Uterus (tissue), 4 donors: ENCODE measurements at places on chromosomes 7 and 10.

GRCh38 chr7:149475121-149476045, 14.5 kb upstream of the ZNF777 start:
- no peaks in the 10 kb centered on the region for H3K36me3 ChIP-seq
- H3K4me1 ChIP-seq, result no peaks in the 10 kb centered on the region
- H3K4me3 ChIP-seq, result no peak overlapping the region
- H3K27me3 ChIP-seq, result no peaks in the 10 kb centered on the region

DNA sequence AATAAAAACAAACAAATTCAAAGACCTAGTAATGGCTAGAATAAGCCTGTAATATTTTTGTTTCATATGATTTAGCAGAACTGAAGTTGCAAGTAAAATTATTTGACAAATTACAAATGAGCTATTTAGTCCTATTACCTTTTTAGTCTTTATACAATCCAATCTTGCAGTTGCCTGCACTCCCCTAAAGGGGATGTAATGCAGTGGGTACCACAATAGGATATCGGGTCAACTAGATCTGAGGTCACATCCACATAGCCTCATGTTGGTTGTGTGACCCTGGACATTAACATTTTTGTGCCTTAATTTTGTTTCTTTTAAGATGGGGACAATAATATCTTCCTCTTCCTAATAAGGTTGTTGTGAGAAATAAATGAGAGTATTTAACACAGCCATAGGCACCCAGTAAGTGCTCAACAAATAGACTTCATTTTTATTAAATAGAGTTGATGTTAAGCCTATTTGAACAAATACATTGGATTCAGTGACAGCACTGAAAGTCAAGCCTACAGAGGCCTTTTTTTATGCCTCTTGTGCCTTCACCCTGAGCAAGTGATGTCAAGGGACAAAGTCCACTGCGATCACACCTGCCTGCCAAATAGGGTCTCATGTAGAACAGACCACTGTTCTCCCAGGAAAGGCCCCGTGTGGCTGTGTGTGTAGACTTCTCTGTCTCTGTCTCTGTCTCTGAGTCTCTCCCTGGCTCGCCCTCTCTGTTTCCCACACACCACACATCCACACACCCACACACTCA, 124.8 kb downstream of the EVX1 start:
- no peak overlapping the region for H3K4me3 ChIP-seq
- H3K27me3 ChIP-seq, result no peaks in the 10 kb centered on the region
- peak overlapping the region; percentile 54 for H3K27ac ChIP-seq

DNA sequence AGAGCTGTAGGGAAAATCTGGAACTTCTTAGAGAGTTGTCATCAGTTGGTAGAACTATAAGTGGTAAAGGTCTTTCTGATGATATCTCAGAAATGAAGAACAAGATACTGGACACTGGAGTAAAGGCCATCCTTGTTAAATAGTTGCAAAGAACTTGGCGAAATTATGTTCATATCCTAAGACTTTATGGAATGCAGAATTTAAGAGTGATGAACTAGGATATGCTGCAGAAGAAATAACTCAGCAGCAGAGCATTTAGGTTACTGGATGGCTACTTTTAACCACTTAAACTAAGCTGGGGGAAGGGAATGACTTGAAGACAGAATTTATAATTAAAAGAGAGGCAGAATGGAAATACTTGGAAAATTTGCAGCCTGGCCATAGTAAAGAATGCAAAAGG, 23.7 kb downstream of the PTEN start:
- H3K4me3 ChIP-seq, result no peak overlapping the region
- no peaks in the 10 kb centered on the region for H3K36me3 ChIP-seq
- no peaks in the 10 kb centered on the region for H3K4me1 ChIP-seq
- no peak overlapping the region for H3K27ac ChIP-seq
- DNase-seq, result no peak
- no peaks in the 10 kb centered on the region for H3K27me3 ChIP-seq

GRCh38 chr10:98446151-98446660, 529 bp downstream of the HPS1 start:
- DNase-seq, result peak; percentile 47
- peak overlapping the region; percentile 92 for H3K4me3 ChIP-seq
- H3K4me1 ChIP-seq, result no peaks in the 10 kb centered on the region

DNA sequence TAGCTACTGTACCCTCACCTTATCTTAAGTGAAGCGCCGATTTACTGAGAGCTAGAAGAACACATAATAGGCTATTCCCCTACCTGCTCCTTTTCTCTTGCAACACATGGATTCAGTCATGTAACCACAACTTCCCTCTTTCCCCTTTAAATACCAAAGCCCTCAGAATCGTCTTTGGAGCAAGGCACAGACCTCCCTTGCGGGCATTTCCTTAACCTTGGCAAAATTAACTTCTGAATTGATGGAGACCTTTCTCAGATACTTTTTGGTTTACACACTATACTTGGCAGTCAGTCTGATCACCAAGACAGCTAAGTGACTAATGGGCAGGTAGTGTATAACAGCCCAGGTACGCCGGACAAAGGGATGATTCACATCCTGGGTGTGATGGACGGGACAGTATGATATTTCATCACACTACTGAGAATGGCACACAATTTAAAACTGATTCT, 72.7 kb upstream of the SEC61G start:
- H3K36me3 ChIP-seq, result no peaks in the 10 kb centered on the region
- H3K27me3 ChIP-seq, result no peaks in the 10 kb centered on the region
- H3K27ac ChIP-seq, result no peak overlapping the region
- DNase-seq, result no peak
- no peak overlapping the region for H3K4me3 ChIP-seq

GRCh38 chr10:120426306-120426705, 30.7 kb upstream of the PLPP4 start:
- no peak overlapping the region for H3K4me3 ChIP-seq
- H3K27me3 ChIP-seq, result no peaks in the 10 kb centered on the region
- no peaks in the 10 kb centered on the region for H3K4me1 ChIP-seq
- no peak overlapping the region for H3K27ac ChIP-seq
- H3K36me3 ChIP-seq, result no peaks in the 10 kb centered on the region
- DNase-seq, result no peak

GRCh38 chr10:58164517-58164916, 103.2 kb downstream of the IPMK start:
- H3K4me3 ChIP-seq, result no peak overlapping the region
- H3K4me1 ChIP-seq, result no peaks in the 10 kb centered on the region
- no peaks in the 10 kb centered on the region for H3K36me3 ChIP-seq
- no peaks in the 10 kb centered on the region for H3K27me3 ChIP-seq
- no peak overlapping the region for H3K27ac ChIP-seq

DNA sequence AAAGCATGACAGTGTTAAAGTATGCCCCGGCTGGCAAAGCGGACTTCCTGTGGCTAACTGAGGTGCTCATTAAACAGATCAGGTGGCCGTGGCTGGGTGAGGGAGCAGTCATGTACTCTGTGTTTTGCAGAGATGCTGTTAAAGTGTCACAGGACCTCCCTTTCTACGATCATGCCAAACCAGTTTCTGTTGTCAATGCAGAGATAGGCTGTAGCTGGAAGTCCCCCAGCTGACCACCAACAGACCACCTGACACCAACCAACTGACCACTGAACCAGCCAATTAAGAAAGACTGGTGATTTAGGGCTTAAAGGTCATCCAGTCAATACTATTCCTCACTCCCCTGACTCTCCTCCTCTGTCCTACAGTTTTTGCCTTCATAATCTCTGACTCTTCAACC, 431.1 kb upstream of the LRGUK start:
- no peak for DNase-seq
- H3K27me3 ChIP-seq, result no peaks in the 10 kb centered on the region
- H3K36me3 ChIP-seq, result no peaks in the 10 kb centered on the region
- no peak overlapping the region for H3K27ac ChIP-seq

- H3K27ac ChIP-seq, result no peak overlapping the region
- H3K4me3 ChIP-seq, result no peak overlapping the region
- no peaks in the 10 kb centered on the region for H3K4me1 ChIP-seq
- DNase-seq, result no peak
These were observed 28.5 kb upstream of the STK17A start for GRCh38 chr7:43554423-43554822.

DNA sequence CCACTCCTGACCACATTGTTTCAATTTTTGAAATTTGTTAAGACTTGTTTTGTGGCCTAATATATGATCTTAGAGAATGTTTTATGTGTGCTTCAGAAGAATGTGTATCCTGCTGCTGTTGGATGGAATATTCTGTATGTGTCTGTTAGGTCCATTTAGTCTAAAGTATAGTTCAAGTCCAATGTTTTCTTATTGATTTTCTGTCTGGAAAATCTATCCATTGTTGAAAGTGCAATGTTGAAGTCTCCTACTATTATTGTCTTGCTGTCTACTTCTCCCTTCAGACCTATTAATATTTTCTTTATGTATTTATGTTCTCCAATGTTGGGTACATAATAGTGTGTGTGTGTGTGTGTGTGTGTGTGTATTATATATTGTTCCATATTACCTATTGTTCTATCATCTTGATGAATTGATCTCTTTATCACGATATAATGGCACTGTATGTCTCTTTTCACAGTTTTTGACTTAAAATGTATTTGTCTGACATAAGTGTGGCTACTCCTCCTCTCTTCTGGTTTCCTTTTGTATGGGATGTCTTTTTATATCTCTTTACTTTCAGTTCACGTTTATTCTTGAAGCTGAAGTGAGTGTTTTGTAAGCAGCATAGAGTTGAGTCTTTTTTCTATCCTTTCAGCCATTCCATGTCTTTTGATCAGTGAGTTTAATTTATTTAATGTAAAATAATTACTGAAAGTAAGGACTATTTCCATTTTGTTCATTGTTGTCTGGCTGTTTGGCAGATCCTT, 61.3 kb downstream of the AKR1D1 start:
- H3K4me1 ChIP-seq, result no peaks in the 10 kb centered on the region
- DNase-seq, result no peak
- no peaks in the 10 kb centered on the region for H3K27me3 ChIP-seq
- no peaks in the 10 kb centered on the region for H3K36me3 ChIP-seq
- H3K27ac ChIP-seq, result no peak overlapping the region

GRCh38 chr7:91656541-91657482, 223.7 kb downstream of the MTERF1 start:
- no peaks in the 10 kb centered on the region for H3K27me3 ChIP-seq
- no peak overlapping the region for H3K4me3 ChIP-seq
- no peak overlapping the region for H3K27ac ChIP-seq
- no peak for DNase-seq
- H3K36me3 ChIP-seq, result no peaks in the 10 kb centered on the region

GRCh38 chr7:33423646-33424020, 294.3 kb downstream of the BBS9 start:
- no peaks in the 10 kb centered on the region for H3K27me3 ChIP-seq
- H3K36me3 ChIP-seq, result no peaks in the 10 kb centered on the region
- no peaks in the 10 kb centered on the region for H3K4me1 ChIP-seq

GRCh38 chr10:35467186-35467585, 130.9 kb downstream of the CCNY start:
- H3K27me3 ChIP-seq, result no peaks in the 10 kb centered on the region
- no peak overlapping the region for H3K27ac ChIP-seq
- H3K4me3 ChIP-seq, result no peak overlapping the region
- no peaks in the 10 kb centered on the region for H3K36me3 ChIP-seq
- H3K4me1 ChIP-seq, result peaks cover 11% of the 10 kb centered on the region
- no peak for DNase-seq

- H3K4me3 ChIP-seq, result no peak overlapping the region
- H3K27me3 ChIP-seq, result no peaks in the 10 kb centered on the region
- H3K36me3 ChIP-seq, result no peaks in the 10 kb centered on the region
- no peak for DNase-seq
- no peaks in the 10 kb centered on the region for H3K4me1 ChIP-seq
These were observed 547.5 kb upstream of the C7orf33 start for GRCh38 chr7:148042935-148043631.

- DNase-seq, result no peak
- no peaks in the 10 kb centered on the region for H3K36me3 ChIP-seq
- no peaks in the 10 kb centered on the region for H3K4me1 ChIP-seq
- no peak overlapping the region for H3K4me3 ChIP-seq
- no peak overlapping the region for H3K27ac ChIP-seq
These were observed 1.7 kb upstream of the ITPRID1 start for GRCh38 chr7:31512166-31512565.

- DNase-seq, result no peak
- no peaks in the 10 kb centered on the region for H3K4me1 ChIP-seq
- H3K36me3 ChIP-seq, result no peaks in the 10 kb centered on the region
- H3K27ac ChIP-seq, result no peak overlapping the region
These were observed 197.3 kb downstream of the MACC1 start for GRCh38 chr7:20019757-20020432.

GRCh38 chr7:32518534-32519140, 23.3 kb downstream of the AVL9 start:
- no peaks in the 10 kb centered on the region for H3K4me1 ChIP-seq
- DNase-seq, result no peak
- H3K27me3 ChIP-seq, result no peaks in the 10 kb centered on the region
- H3K36me3 ChIP-seq, result no peaks in the 10 kb centered on the region
- H3K4me3 ChIP-seq, result no peak overlapping the region
- no peak overlapping the region for H3K27ac ChIP-seq

- no peaks in the 10 kb centered on the region for H3K36me3 ChIP-seq
- H3K27ac ChIP-seq, result peak overlapping the region; percentile 97
- peaks cover 26% of the 10 kb centered on the region for H3K4me1 ChIP-seq
- no peaks in the 10 kb centered on the region for H3K27me3 ChIP-seq
- peak overlapping the region; percentile 39 for H3K4me3 ChIP-seq
- DNase-seq, result peak; percentile 76
These were observed 26.5 kb downstream of the GTF2IRD1 start for GRCh38 chr7:74479961-74480829.

DNA sequence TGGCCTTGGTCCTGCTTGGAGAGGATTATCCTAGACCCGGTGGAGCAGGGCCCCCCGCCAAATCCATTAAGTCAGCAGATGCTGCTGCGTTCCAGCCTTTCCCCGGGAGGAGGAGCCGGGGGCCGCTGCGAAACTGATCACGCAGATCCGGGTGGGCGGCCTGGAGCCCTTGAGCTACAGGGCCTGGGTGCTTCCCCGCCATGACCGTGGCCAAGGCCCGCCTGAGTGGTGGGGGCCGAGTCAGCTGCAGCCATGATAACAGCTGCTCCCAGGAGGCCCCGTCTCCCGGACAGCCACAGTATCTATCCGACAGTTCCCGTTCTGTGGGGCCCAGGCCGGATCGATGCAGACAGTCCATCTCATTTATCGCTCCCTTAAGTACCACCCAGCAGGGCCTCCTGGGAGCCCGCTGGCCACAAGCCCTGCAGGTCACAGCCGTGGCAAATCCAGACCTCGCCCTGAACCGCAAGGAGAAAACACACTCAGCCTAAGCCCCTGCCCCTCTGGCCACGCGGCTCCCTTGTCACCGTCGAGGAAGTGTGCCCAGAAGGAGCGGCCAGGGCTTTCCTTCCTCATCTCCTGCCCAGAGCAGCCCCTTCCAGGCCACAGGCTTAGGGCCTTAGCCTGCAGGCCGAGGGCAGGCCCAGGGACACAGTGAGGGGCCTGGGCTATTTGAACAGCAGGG, 34.4 kb upstream of the SLC29A4 start:
- no peaks in the 10 kb centered on the region for H3K4me1 ChIP-seq
- H3K27me3 ChIP-seq, result no peaks in the 10 kb centered on the region
- H3K27ac ChIP-seq, result peak overlapping the region; percentile 74
- H3K36me3 ChIP-seq, result no peaks in the 10 kb centered on the region
- peak; percentile 71 for DNase-seq
- no peak overlapping the region for H3K4me3 ChIP-seq

GRCh38 chr10:119761106-119761505, 35.3 kb downstream of the INPP5F start:
- no peak for DNase-seq
- H3K4me1 ChIP-seq, result no peaks in the 10 kb centered on the region
- H3K27ac ChIP-seq, result peak overlapping the region; percentile 76
- H3K27me3 ChIP-seq, result no peaks in the 10 kb centered on the region
- no peaks in the 10 kb centered on the region for H3K36me3 ChIP-seq
- no peak overlapping the region for H3K4me3 ChIP-seq

- H3K4me3 ChIP-seq, result no peak overlapping the region
- no peaks in the 10 kb centered on the region for H3K27me3 ChIP-seq
- DNase-seq, result no peak
- no peak overlapping the region for H3K27ac ChIP-seq
- H3K4me1 ChIP-seq, result no peaks in the 10 kb centered on the region
- no peaks in the 10 kb centered on the region for H3K36me3 ChIP-seq
These were observed 81.9 kb downstream of the BUB3 start for GRCh38 chr10:123236126-123236525.
